ENCODE measurements at places on chromosomes 6 and 20.

GRCh38 chr6:137315081-137315480 is 95.9 kb upstream of the IFNGR1 start:
- DNase-seq = no peak

DNA sequence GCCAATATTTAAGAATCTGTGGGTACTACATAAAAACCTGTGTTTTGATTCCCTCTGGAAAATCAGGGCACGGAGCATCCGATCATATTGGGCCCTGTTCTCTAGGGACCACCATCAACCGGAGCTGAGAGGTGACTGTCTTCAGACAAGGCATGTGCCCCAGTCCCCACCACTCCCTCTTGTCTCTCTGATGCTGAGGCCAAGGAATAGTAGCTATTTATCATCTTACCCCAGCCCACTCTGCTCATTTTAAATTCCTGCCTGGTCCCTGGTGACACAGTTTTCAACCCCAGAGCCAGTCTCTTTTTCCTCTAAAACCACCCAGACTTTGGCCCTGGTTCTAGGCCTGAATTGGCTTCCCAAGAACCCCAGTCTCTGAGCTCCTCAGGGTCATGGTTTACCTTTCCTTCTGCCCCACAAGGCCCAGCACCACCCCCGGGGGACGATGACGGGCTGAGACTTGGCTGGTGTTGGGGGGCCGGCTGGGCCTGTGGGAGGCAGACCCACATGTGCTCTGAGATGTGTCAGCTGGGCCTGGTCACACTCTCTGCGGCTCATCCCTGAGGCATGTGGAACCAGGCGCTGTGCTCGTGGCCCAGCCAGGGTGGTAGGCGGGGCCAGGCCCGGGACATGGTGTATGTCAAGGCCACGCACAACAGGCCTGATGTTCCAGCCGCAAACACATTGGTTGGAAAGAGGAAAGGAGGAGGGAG is 114.4 kb downstream of the CEBPB start:
- DNase-seq = peak; percentile 59

DNA sequence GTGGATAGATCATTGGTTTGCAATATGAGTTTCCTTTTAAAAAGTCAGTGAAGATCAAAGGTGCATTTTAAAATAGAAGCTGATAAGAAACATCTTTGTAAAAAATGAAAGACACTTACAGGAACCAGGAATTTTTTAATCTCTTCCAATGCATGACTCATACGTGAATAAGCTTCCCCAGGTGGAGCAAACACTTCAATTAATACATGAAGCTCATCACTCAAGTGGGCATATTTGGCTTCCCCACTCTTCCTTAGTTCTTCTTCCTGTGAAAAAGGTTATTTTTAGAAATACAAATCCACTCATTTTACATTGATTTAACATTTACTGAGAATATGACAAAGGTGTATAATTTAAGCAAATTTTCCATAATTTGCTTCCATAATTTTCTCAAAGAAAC is 308.1 kb downstream of the KHDRBS2 start:
- no peak for DNase-seq

- no peak for DNase-seq
These were observed 191.8 kb downstream of the TAF4 start for GRCh38 chr20:61873651-61874420.

- no peak for DNase-seq
These were observed 2.1 kb downstream of the SLC17A4 start for GRCh38 chr6:25756382-25757363.

- no peak for DNase-seq
These were observed 137.4 kb upstream of the RNF24 start for GRCh38 chr20:4152696-4153235.

DNA sequence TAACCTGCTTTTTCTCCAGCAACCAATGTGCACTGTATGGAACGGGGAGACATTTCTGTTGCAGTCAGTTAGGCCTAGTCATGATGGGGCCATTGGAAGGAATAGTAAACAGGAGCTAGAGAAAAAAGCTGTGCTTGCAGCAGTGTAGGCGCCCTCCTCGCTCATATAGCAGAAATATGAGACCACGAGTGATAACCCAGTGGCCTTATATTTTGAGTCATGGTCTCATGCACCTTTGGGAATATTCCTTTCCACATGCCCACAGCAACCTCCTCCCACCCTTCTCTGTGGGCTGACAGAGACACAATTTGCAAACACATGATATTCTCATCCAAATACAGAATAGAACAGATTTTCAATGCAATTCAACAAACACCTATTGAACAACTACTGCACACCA is 248.9 kb upstream of the CITED2 start:
- no peak for DNase-seq

DNA sequence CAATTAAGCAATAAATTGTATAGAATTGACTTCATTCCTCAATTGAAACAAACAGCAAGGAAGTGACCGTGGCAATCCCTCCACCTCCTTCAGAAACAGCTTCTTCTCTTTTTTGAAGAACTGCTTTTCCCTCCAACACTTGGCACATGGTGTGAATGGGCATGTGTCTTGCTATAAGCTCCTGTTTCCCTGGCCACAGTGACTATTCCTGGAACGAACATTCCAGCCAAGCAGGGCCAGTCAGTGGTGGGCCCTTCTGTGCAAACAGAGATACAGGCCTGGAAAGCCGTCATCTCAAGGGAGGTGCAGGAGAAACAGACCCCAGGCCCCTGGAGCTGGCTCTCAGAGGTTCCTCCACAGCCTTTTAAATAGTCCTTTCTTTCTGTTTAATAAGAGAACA is 6.9 kb downstream of the TXNDC5 start:
- no peak for DNase-seq

GRCh38 chr6:4358414-4359107 is 223.2 kb upstream of the ECI2 start:
- DNase-seq = peak; percentile 96

DNA sequence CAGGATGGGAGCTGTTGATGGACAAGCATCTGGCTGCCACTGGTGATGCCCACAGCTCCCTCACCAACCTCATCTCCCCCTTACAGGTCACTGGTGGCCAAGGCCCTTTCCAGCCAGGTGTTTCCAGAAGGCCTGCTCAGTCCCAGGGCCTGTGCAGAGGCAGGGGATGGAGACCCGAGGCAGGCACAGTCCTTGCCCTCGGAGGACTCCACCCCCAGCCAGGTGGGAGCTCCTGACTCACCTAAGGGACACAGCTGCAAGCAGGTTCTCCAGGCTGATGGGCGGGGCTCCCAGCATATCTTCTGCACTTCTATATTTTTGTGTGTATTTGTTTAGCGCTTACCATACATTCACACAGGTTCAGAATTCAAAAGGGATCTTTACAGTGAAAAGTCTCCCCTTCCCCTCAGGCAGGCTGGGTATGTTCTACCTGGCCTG is 17.4 kb downstream of the PRPH2 start:
- DNase-seq = no peak

DNA sequence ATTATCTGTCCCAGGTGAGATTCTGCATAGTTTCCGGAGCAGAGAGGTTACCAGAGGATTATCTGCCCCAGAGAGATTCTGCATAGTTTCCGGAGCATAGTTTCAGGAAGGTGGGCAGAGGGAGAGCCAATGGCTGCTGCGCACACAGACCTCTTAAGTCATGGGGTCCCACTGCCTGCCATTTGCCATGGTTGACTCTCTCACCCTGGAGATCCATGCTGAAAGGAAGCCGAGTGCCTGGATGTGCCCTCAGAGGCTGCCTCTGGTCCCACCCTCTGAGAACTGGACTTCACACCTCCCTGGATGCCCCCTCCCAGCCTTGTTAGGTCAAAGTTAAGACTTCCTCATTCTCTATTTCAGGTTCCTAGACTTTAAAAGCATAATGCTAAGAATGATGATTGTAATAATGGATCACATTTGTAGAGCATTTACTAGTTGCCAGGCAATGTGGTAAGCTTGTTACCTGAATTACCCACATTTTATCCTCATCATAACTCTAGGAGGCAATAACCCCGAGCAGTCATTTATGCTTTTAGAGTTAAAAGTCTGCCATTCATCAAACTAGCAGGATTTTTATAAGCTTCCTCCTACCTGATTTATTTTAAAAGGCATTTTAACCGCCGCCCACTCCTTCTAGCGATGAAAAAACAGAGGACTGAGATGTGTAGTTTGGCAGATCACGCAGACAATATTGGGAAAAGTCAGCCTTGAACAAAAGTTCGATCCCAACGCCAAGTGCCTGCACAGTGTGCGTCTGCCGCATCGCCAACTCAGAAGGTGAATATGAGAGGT is 11.9 kb downstream of the SERPINB9 start:
- DNase-seq = no peak

GRCh38 chr6:2020909-2021308 is 224.5 kb downstream of the GMDS start:
- DNase-seq = no peak

DNA sequence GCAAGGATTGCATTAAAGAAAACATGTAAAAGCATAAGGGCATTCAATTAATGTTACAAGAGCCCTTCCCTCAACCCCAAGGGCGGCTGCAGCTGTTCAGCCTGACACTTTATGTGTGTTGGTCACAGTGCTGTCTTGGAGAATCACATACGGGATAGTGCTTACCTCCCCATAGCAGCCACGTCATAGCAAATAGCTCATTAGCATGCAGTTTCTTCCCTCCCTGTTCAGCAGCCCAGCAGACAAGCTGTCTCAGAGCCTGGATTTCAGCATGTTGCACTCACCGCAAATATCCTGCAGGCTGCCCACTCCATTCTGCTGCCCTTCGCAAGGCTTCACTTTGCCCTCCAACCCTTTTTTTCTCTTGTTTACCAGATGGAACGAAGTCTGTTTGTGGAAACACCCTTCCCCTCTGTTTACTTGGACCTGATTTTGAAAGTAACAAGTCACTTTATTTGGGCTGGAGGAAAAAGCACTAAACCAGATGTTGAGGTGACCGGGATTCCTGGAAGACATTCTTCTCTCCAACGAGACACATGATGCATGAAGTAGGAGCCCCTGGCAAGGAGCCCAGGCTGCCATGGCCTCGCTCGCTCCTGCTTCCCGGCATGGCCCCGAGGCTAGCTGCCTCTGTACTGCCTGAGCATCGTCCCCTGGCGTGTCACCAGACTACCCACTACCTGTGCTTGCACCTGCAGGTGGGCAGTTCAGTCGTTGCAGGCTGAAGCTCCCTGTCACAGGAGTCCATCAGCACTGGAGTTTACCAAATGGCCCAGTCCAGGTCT is 151.6 kb upstream of the GMDS start:
- no peak for DNase-seq

DNA sequence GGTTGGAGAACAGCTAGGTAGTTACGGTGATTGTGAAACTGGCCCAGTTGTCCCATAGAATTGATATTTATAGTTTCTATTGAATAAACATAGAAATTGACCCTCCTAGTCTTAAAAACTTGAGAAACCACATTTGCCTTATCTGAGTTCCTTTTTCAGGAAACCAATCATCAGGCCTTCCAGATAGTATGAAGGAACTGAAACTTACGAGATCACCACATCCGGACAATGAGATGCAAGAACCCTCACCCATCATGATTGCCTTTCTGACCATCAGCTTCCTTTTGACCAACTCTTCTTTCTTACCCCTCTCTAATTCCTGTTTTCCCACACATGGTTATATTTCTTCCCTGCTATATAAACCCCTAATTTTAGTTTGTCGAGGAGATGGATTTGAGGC is 21.8 kb downstream of the SLC35F1 start:
- no peak for DNase-seq

DNA sequence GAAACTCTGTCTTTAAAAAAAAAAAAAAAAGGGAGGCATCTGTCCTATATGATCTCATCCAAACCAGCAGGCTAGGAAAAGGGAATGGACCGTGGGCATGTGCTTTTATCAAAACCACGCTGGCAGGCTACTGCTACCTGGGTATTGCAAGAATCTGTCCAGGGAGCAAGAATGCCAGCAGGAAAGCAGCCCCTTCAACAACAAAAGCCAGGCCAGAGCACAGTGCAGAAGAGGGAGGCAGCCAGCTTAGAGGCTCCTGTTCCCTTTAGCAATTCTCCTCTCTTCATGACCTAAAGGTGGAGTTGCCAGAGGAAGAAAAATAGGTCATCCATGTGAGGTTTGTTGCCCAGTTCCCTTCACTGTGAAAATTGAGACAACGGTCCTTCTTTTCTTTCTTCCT is 18.2 kb downstream of the TBC1D20 start:
- no peak for DNase-seq

DNA sequence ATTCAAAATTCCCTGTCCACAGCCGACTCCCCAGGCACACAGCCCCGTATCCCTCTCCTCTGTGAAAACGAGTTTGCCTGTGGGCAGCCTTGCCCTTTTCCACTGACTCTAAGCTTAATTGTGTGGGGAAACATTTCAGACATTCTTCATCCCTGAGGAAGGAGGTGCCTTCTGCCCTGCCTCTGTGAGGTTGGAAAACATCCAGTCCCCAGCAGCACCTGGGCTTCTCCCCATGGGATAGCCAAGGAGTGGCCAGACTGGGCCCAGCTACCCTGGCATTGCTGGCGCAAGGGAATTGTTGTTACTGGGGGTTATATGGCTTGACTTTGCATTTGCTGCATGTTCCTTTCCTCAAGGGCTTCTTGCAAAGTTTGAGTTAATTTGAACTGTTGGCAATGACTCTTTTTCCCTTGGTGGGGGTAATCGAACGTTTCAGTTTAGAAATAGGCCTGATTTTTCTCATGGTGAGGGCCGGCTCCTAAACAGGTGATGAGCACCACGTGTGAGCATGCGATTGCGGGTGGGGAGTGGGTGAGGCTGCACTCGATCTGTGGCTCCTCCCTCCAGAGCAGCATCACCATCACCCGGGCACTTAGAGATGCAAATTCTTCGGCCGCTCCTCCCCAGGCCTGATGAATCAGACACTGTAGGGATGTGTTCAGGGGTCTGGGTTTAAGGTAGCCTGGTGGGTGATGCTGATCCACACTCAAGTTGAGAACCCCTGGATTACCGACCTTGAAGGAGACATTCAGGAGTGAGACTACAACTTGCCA is 29.9 kb downstream of the GABRR2 start:
- no peak for DNase-seq

DNA sequence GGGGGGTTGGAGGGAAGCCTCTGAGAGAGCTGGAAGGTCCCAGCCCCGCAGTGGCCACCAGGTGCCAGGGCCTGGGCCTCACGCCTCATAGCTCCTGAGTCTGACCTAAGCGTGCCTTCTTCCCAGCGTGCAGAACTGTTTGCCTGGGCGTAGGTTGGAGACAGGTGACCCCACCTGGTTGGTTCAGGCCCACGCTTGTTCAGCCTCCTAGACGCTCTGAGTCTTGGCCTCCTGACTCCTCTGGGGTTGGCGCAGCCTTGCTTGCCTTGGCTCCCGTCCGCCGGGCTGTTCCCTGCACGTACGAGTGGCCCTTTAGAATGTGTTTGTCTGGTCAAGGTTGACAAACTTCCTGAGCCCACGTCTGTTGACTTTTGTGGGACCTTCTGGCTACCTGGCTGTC is 70.8 kb downstream of the EYA2 start:
- DNase-seq = no peak

All from thoracic aorta (tissue), 2 donors.